ENCODE measurements at places on chromosomes 2 and 18. TPM values are rescaled to one million over a fixed set of nuclear protein-coding genes. Genes with fewer than 3 reads are reported as not detected.

- no peak overlapping the region for H3K27ac ChIP-seq
- H3K4me3 ChIP-seq = no peak overlapping the region
- H3K36me3 ChIP-seq = no peaks in the 10 kb centered on the region
- peaks cover 28% of the 10 kb centered on the region for H3K27me3 ChIP-seq
These were observed 31.0 kb upstream of the SLC9A2 start for GRCh38 chr2:102588213-102588939.

GRCh38 chr2:204775766-204776165 is 230.5 kb downstream of the PARD3B start:
- no peak overlapping the region for H3K4me3 ChIP-seq
- H3K36me3 ChIP-seq = no peaks in the 10 kb centered on the region
- DNase-seq = no peak
- H3K27ac ChIP-seq = no peak overlapping the region
- H3K4me1 ChIP-seq = no peaks in the 10 kb centered on the region

DNA sequence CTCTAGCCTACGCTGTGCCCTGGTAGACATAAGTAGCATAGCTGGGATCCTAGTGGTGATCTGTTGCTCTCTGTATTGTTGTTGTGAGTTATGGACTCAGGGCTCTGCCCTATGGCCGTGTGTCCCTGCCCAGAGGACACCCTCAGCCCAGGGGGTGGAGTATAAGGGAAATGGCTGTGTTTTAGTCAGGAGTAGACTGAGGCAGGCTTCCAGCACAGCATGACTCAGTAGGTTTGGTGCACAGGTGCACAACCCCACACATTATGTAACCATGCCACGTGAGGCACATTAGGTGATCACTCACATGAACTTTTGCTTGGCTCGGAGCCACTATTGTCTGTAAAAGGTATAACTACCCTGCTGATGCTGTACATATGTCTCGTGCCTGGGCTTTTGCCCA is 59.9 kb upstream of the PEX13 start:
- no peaks in the 10 kb centered on the region for H3K27me3 ChIP-seq
- H3K4me3 ChIP-seq = no peak overlapping the region
- H3K36me3 ChIP-seq = peaks cover 5% of the 10 kb centered on the region
- no peak overlapping the region for H3K27ac ChIP-seq
- no peak for DNase-seq
- no peaks in the 10 kb centered on the region for H3K4me1 ChIP-seq

DNA sequence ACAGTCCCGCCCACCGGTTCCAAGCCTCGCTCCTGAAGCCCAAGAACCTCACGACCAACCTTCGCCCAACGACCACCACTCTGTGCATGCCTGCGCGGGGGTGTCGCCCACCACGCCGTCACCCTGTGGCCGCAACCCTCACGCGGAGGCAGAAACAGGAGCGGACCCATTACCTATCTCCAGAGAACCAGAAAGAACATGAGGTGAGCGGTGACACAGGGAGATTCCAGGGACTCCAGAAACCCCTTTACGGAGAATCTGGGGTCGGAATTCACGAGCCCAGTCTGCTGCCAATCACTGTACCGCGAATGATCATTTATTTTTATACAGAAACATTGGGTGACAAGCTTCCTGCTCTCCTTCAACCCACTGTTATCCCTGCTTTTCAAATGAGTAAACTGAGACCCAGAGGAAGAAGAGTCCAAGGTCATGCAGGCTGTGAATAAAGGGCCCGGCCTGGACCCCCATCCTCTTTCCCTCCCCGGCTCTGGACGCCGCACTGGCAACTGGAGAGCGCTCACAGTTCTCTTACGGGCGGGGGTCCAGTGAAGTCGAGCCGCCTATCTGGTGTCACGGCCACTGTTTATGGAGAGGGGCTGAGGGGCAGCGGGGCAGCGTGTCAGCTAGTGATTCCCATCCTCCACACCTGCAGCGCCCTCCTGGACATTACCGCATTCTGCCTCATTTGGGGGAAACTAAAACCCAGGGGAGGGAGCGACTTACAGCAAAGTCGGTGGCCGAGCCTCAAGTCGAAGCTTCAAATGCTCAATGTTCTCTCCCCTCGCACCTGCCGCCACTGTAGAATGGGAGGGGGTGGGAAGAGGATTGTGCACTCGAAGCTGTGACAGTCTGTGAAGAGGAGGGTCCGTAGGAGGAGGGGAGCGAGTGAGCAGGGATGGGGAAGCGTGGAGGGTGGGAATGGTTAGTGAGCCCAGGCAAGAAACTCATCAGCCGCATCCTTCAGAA is 723 bp upstream of the SLC30A3 start:
- no peak overlapping the region for H3K27ac ChIP-seq
- peak; percentile 65 for DNase-seq
- peak overlapping the region; percentile 49 for H3K4me3 ChIP-seq
- H3K27me3 ChIP-seq = peaks cover 73% of the 10 kb centered on the region
- 0 out of 2 replicates have a peak, but pooled peaks cover 6% of the 10 kb centered on the region for H3K4me1 ChIP-seq
- H3K36me3 ChIP-seq = no peaks in the 10 kb centered on the region

DNA sequence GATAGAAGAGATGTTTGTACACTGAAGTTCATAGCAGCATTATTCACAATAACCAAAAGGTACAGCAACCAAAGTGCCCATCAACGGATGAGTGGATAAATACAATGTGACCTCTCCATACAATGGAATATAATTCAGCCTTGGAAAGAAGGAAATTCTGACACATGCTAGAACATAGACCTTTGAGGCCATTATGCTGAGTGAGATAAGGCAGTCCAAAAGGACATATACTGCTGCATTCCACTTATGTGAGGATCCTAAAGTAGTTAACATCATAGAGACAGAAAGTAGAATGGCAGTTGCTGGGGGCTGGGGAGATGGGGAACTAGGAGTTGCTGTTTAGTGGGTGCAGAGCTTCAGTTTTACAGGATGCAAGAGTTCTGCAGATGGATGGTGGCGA is 38.2 kb upstream of the GLI2 start:
- no peaks in the 10 kb centered on the region for H3K36me3 ChIP-seq
- H3K4me1 ChIP-seq = no peaks in the 10 kb centered on the region
- no peaks in the 10 kb centered on the region for H3K27me3 ChIP-seq

DNA sequence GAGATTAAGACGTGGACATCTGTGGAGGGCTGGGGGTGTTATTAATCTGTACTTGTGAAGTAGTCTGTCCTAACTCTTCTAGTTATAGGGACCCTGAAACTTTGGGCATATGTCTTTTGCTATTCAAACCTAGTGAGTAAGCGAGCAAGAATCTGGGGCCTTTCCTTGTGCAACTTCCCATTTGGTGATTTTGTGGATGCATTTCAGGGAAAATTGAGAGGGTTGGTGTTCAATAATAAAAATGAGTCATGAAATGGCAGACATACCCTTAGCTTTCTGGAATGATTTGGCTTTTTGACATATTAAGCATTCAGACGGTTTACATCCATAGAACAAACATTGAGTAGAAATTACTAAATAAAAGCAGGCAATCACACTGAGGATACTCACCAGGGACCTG is 17.0 kb downstream of the COL4A4 start:
- H3K36me3 ChIP-seq = no peaks in the 10 kb centered on the region
- H3K27me3 ChIP-seq = peaks cover 11% of the 10 kb centered on the region
- H3K4me3 ChIP-seq = no peak overlapping the region

DNA sequence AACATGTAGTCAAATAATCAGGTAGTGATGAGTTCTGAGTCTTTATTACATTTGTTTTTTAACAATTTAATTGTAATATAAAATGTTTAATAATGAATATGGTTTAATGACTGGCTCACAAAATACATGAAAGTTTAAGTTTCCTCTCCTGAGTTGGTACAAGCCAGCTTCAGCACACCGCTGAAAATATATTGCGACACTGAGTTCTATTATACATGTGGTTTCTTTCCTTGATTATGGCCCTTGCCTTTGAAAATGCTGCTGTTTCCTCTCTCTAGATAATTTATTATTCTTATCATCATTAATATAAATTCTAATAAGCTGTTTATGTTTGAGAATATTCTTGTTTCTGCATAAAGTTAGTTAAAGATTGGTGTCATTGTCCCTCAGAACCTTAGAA is 249.3 kb downstream of the PARD3B start:
- no peaks in the 10 kb centered on the region for H3K36me3 ChIP-seq
- no peaks in the 10 kb centered on the region for H3K4me1 ChIP-seq
- H3K27ac ChIP-seq = no peak overlapping the region
- no peak overlapping the region for H3K4me3 ChIP-seq
- no peaks in the 10 kb centered on the region for H3K27me3 ChIP-seq
- DNase-seq = no peak

GRCh38 chr2:191374366-191374765 is 129.2 kb downstream of the MYO1B start:
- no peaks in the 10 kb centered on the region for H3K27me3 ChIP-seq
- H3K4me3 ChIP-seq = no peak overlapping the region
- DNase-seq = no peak
- no peaks in the 10 kb centered on the region for H3K4me1 ChIP-seq
- no peak overlapping the region for H3K27ac ChIP-seq

- no peaks in the 10 kb centered on the region for H3K4me1 ChIP-seq
- H3K4me3 ChIP-seq = no peak overlapping the region
- DNase-seq = no peak
These were observed 30.6 kb downstream of the RTN4 start for GRCh38 chr2:55019526-55020258.

GRCh38 chr2:201058914-201059313 is 12.6 kb downstream of the HYCC2 start:
- H3K27ac ChIP-seq = no peak overlapping the region
- H3K4me1 ChIP-seq = peaks cover 11% of the 10 kb centered on the region
- H3K4me3 ChIP-seq = no peak overlapping the region
- H3K27me3 ChIP-seq = no peaks in the 10 kb centered on the region

GRCh38 chr18:79775441-79776221 is 22.1 kb upstream of the KCNG2 start:
- H3K4me3 ChIP-seq = no peak overlapping the region
- H3K27me3 ChIP-seq = peaks cover 89% of the 10 kb centered on the region
- no peak overlapping the region for H3K27ac ChIP-seq
- no peaks in the 10 kb centered on the region for H3K4me1 ChIP-seq

DNA sequence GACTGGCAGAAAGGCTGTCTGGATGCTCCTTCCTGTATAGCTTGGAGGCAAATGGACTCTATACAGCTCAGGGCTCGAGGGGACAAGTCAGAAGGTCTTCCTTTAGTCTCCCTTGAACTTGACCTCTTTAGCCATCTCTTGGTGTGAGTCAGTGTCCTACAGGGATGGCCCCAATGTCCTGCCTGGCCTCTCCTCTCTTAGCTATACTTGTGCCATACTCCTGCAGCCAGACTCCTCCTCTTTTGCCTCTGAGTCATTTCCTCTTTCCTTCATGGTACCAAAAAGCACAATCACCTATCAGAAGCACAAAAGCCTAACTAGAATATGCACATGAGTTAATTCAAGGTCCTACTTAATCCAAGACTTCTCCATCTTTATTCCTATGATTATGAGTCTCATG is 112.7 kb downstream of the XRCC5 start:
- DNase-seq = no peak
- H3K27ac ChIP-seq = peak overlapping the region; percentile 51
- peaks cover 29% of the 10 kb centered on the region for H3K4me1 ChIP-seq
- H3K27me3 ChIP-seq = no peaks in the 10 kb centered on the region
- H3K4me3 ChIP-seq = no peak overlapping the region

DNA sequence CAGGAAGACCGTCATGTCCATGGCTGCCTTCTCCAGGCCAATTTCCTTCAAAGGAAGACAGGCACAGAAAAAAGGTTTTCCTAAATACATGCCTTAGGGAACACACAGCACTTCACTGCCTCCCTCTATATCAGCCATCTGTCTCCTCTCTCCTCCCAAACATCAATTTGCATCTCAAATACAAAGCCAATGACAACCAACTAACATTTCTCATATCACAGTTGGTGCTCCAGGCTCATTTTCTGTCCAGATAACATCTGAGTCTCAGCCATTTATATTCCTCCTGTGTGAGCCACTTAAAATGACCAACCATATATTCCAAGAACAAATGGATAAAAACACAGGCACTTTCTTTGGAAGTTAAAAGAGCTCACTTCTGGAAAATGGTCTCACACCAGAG is 62.5 kb upstream of the ACAA2 start:
- peak; percentile 45 for DNase-seq
- H3K27me3 ChIP-seq = peaks cover 4% of the 10 kb centered on the region
- H3K4me1 ChIP-seq = no peaks in the 10 kb centered on the region

- H3K27ac ChIP-seq = no peak overlapping the region
- no peak overlapping the region for H3K4me3 ChIP-seq
- no peaks in the 10 kb centered on the region for H3K27me3 ChIP-seq
- H3K36me3 ChIP-seq = no peaks in the 10 kb centered on the region
- DNase-seq = no peak
These were observed 51.0 kb downstream of the LAMA3 start for GRCh38 chr18:23740105-23740830.

DNA sequence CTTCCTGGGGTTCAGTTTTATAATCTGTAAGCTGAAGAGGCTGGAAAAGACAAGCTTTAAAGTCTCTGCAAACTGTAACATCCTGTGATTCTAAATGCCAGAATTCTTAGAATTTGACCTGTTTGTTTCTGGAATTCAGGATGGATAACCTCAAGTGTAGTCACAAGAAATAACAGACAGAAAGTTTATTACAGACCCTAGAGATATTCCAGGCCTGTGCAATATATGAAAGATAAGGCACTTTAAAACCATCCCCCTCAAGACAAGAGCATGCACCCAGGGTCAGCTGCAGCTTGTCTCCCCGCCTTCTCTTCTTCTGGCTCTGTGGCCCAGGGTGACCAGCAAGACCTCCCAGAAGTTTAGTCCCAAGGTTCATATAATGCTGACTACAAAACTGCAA is 298.7 kb upstream of the ACVR2A start:
- no peak overlapping the region for H3K27ac ChIP-seq
- no peaks in the 10 kb centered on the region for H3K27me3 ChIP-seq
- no peak overlapping the region for H3K4me3 ChIP-seq
- H3K4me1 ChIP-seq = no peaks in the 10 kb centered on the region
- no peak for DNase-seq

GRCh38 chr2:16409006-16409390 is 256.6 kb downstream of the CYRIA start:
- no peak overlapping the region for H3K4me3 ChIP-seq
- peaks cover 2% of the 10 kb centered on the region for H3K4me1 ChIP-seq
- no peaks in the 10 kb centered on the region for H3K27me3 ChIP-seq
- DNase-seq = no peak
- no peak overlapping the region for H3K27ac ChIP-seq

- peaks cover 12% of the 10 kb centered on the region for H3K4me1 ChIP-seq
- no peak overlapping the region for H3K4me3 ChIP-seq
- no peak overlapping the region for H3K27ac ChIP-seq
These were observed 307.5 kb downstream of the C1D start for GRCh38 chr2:67755156-67755882.

- peaks cover 33% of the 10 kb centered on the region for H3K4me1 ChIP-seq
- 0 out of 2 replicates have a peak, but pooled peaks cover 4% of the 10 kb centered on the region for H3K27me3 ChIP-seq
- no peak overlapping the region for H3K4me3 ChIP-seq
These were observed 37.0 kb upstream of the IGFBP5 start for GRCh38 chr2:216732334-216732733.

The FRZB gene
- 3.5 TPM for polyA plus RNA-seq

The MPP4 gene
- polyA plus RNA-seq = 24.4 TPM

The REG3A gene
- polyA plus RNA-seq = not detected

The SPRED2 gene
- polyA plus RNA-seq = 13.5 TPM

The NEB gene
- polyA plus RNA-seq = 0.05 TPM

The LRRC30 gene
- polyA plus RNA-seq = not detected

The KCNS3 gene
- 0.05 TPM for polyA plus RNA-seq

The GAREM2 gene
- polyA plus RNA-seq = 1.5 TPM

The NTSR2 gene
- polyA plus RNA-seq = not detected

Data from SK-N-SH (cell line).